ENCODE measurements at places on chromosomes 11 and 22. TPM values are rescaled to one million over a fixed set of nuclear protein-coding genes. Genes with fewer than 3 reads are reported as not detected.

Gene MRGPRE
- not detected for total RNA-seq

Gene FDXACB1
- 4.1 TPM for total RNA-seq

Gene CCDC87
- not detected for total RNA-seq

- no peak for DNase-seq
Observed at GRCh38 chr22:22030493-22031182, 48.1 kb upstream of the TOP3B start.

DNA sequence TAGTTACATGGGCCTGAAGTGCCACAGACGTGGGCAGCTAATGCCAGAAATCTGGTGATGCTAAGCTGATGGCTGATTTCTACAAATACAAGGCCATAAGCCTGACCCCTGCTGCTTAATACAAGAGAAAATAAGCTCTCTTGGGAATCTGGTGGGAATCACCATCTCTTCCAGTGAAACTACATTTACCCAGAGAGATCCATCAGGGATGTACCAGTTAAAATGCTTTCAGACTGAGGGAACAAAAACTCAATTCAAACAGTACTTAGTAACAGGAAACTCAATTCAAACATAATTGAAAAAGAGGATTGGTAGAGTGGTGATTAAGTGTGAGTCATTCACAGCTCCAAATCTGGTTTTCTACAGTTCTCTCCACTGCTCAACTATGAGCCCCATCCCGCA, 1.7 kb upstream of the CAVIN3 start:
- DNase-seq = no peak

GRCh38 chr11:66918741-66919140, 39.4 kb downstream of the PC start:
- no peak for DNase-seq

- no peak for DNase-seq
Observed at GRCh38 chr11:100705447-100705846, 18.4 kb downstream of the ARHGAP42 start.

GRCh38 chr22:23112472-23113012, 29.2 kb downstream of the RSPH14 start:
- no peak for DNase-seq

DNA sequence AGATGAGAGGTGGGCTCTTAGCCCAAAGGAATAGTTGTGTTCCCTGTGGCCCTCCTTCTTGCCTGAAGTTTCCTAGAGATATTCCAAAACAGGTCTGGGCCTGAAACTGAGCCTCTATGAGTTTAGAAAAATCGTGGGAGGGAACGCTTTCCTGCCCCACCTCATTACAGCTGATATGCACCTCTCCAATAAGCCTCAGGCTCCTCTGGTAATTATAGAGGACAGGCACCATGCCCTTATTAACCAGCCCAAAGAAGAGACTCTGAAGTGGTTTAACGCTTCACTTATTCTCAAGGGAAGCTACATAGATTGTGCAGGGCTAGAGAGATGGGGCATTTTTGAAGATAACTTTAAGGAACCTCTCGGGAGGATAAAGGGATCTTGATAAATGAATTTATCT, 3.4 kb upstream of the MPZL2 start:
- DNase-seq = no peak

- no peak for DNase-seq
Observed at GRCh38 chr22:43385770-43386641, 25.8 kb upstream of the MPPED1 start.

- DNase-seq = no peak
Observed at GRCh38 chr11:115611343-115611742, 107.1 kb upstream of the CADM1 start.

- no peak for DNase-seq
Observed at GRCh38 chr22:35524966-35525686, 15.5 kb upstream of the RASD2 start.
